ENCODE measurements at places on chromosomes 2 and 18.
A peak's percentile ranks its signal among the peaks of the same experiment; 100 is the strongest.

DNA sequence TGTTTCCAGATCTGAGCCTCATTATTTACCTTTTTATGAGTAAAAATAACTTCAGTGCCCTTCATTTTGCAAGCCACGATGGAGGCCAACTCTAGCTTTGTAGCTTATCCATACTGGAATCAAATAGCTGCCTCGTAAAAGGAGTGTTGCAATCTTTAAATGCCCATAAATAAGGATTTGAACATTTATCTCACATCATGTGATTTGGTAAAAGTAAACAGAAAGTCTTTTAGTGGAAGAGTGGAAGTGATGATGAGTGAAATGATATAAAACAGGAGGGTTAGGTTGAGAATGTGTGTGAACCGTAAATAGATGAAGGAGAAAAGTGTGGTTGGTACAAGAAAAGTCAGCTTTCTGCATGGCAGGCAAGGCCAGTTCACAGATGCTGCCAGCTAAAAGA lies 348.9 kb downstream of the OSR1 start:
- DNase-seq = no peak

DNA sequence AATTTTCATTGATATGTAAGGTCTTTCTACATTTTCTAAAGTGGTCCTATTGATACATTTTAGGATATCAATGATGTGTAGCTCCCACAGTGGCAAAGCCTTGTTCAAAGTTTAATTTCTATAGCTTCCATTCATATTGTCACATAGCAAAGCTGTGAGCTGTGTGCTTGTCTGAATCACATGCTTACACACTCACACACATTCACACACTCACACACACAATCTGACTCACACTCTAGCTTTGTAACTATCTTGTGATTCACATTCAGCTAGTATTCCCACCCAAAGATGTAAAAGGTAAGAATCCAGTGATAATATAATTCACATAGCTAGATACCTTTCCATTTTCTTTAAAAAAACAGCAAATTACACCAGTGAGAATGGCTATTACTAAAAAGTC lies 58.7 kb downstream of the MAPRE2 start:
- DNase-seq = peak; percentile 66

DNA sequence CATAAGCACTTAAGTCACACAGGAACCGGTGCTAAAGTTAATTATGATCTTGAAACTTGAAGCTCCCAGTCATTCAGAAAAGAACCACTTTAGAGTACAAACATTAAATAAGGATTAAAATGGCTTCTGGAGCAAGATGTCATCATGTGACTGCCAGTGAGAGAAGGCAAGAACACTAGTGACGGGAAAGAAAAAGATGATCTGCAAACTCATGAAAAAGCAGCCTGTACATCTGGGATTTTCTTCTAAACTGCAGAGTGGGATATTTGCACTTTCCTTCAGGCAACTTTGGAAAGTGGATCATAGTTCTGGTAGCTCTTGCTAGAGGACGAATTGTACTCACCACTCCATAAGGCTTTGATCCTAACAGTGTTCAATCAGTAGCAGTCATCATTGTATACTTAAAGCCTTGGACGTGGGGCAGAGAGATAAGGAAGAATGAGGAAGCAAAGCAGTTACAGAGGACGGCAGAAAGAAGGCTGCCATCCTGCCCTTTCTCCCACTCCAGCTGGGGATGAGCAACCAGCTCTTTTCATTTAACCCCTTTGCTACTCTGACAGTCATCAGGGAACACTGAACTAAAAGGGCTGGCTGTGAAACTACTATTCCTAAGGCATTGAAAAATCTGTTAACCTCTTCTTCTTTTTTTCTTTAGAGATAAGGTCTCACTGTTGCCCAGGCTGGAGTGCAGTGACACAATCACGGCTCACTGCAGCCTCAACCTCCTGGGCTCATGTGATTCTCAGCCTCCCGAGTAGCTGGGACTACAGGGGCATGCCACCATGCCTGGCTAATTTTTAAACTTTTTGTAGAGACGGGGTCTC lies 18.1 kb downstream of the ABHD3 start:
- no peak for DNase-seq

- DNase-seq = peak; percentile 96
Observed at GRCh38 chr2:30113617-30114293, 33.1 kb upstream of the YPEL5 start.

DNA sequence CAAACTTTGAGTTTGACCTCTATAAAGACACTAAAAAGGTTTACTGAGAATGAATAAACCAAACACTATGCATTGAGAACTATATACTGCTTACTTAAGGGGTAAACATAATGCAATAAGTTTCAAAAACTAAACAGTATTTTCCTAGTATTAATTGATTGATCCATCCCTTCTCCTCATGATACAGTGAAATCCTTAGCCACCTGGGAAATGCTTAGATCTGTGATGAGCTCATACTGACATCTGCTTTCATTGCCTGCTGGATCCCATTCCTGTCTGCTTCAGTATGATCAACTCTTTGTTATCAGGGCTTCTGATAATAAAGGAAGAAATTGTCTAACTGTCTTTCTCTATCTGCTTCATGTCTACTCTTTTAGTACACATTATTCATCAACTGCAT lies 74.9 kb upstream of the UBE2E3 start:
- DNase-seq = no peak

DNA sequence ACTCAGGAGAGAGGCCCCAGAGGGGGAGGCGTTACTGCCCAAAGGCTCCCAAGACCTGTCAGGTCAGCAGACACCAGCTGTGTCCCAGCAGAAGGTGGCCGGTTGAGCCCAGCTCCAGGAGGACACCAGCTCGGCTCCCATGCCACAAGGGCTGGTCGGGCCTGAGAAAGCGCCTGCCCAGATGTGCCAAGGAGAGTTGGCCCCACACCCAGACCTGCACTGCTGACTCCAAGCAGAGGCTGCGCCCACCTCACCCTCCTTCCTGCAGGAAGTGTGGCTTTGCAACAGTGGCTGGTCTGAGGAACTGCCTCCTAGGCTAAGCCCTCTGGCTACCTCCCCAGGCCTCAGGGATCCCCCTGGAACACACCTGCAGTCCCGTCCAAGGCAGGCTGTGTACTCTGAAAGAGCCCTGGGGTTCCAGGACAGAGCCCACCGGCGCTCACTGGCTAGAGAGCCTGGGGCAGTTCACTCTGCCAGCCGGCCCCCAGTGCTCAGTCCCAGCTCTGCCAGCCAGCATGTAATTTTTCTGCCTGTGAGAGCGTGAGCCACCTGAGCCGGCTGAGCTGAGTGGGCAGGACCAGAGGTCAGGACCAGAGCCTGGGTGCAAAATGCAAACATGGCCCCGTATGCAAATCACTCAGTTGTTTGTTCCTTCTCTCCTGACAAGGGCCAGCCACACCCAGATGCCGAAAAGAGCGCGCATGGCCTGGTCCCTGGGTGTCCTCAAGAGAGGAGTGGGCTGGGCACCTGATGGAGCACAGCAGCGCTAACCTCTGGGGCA lies 36.9 kb upstream of the PTMA start:
- DNase-seq = no peak

DNA sequence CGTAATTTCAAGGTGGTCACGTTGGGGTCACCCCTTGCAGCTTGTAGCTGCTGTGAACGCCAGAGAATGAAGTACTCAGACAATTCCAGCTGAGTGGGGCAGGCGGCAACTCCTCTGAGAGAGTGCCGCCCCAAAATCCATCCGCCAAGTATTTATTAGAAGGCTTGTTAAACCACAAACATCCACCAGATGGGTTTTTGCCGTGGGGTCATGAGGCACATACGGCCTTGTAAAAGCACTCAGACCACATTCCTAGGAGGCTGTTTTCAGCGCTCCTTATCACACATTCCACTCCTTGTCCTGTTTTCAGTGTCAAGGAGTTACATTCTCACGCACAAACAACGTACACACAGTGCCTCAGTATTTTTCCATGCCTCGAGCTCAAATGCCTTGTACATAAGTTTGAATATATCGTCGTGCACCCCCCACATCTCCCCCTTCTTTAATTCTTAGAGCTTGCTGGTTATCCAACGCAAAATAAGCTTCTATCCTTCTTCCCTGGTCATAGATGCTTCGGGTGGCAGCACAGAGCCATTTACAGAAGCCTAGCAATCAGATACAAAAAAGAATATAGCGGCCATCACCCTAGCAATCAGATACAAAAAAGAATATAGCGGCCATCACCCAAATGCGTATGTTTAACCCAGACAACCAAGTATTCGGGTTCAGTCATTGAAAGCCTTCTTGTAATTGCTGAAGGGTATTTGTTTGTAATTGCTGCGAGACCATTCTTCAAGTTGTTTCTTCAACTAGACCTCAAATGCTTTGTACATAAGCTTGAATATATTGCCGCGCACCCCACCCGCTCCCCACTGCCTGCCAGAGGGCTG lies 7.3 kb downstream of the ALPP start:
- peak; percentile 55 for DNase-seq

GRCh38 chr2:232411901-232412629 lies 5.4 kb downstream of the ALPG start:
- no peak for DNase-seq

GRCh38 chr2:137737559-137737958 lies 226.7 kb upstream of the HNMT start:
- no peak for DNase-seq
